ENCODE measurements at places on chromosomes 2 and 18. TPM values are rescaled to one million over a fixed set of nuclear protein-coding genes. Genes with fewer than 3 reads are reported as not detected.

NEU4 gene
- total RNA-seq: 0.63 TPM

IL1R1 gene
- total RNA-seq: 0.31 TPM

SMYD1 gene
- not detected for total RNA-seq

NOL4 gene
- total RNA-seq: 160 TPM

DUSP2 gene
- 4.4 TPM for total RNA-seq

KIF1A gene
- 300 TPM for total RNA-seq

PLCD4 gene
- 2.2 TPM for total RNA-seq

RNU2-63P gene
- total RNA-seq: not detected

KIAA2012 gene
- total RNA-seq: 1.9 TPM

CDH7 gene
- 1.6 TPM for total RNA-seq

CBLN2 gene
- 43.8 TPM for total RNA-seq

SCG2 gene
- total RNA-seq: 50.7 TPM

M1AP gene
- total RNA-seq: not detected

SPATA3 gene
- not detected for total RNA-seq
